GM12864 (cell line): ENCODE measurements at places on chromosomes 6 and 20.
A peak's percentile ranks its signal among the peaks of the same experiment; 100 is the strongest.

DNA sequence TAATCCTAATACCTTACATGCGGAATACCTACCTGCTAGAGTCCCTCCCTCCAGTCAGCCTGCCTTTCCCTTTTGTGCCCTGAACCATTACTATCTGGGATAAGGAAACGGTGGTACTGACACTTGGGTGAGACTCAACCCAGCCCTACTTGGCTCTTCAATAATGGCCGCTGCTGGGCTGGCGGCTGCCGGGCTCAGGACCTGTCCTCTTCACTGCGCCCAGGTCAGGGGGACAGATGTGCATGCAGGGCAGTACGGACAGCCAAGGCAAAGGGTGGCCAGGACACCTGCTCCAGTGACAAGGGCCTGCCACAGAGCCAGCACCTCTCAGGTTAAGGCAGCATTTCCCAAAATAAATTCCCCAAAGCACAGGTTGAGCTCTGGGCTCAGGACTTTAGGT is 29.9 kb downstream of the UBE2V1 start:
- DNase-seq, result no peak

DNA sequence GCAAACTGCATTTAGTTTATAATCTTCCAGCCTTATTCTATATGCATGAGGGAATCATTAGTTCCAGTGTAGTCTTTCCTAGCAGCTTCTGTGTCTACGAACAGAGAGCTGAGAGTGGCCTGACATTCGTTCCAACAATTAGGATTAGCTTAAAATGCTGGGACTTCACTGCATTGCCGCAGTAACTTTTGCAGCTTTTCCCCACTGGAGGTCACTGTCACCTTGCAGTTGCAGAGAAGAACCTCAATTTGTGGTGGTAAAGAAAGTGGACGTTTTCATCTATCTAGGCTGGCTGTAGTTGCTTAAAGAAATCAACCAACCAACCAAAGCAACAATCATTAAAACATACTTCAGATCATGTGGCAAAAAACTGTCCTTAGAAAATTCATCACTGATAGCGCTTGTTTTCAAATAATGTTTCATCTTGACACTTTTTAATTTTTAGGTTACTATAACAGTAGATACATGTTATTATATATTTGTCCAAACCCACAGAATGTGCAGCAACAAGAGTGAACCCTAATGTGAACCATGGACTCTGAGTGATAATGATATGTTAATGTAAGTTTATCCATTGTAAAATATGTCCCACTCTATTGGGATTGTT is 12.2 kb downstream of the MYLK4 start:
- DNase-seq, result no peak

GRCh38 chr6:123526128-123526527 is 110.6 kb downstream of the TRDN start:
- no peak for DNase-seq

- no peak for DNase-seq
Observed at GRCh38 chr6:144586986-144587385, 301.9 kb downstream of the UTRN start.

DNA sequence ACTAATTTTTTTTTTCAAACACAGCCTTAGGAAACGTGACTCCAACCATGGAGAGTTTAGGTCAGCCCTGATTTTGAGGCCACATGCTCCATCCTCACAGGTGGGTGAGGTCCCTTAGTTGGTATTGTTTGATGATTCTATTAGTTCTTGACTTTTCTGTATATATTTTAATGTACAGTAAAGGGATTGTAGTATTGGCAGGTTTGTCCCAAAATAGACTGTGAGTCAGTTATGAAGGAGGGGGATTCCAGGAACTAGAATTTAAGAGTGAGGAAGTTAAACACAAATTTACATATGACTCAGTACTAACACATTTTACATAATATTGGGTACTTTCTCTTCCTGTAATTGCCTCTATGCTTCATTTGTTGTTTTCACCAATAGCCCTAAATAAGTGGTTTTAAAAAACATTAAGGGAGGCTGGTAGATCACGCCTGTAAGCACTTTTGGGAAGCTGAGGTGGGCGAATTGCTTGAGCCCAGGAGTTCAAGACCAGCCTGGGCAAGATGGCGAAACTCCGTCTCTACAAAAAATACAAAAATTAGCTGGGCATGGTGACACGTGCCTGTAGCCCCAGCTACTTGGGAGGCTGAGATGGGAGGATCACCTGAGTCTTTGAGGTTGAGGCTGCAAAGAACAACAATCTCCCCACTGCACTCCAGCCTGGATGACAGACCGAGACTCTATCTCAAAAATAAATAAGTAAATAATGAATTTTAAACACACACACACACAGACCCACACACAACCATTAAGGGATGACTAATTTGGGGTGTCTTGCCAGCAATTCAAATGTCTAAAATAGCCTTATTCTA is 81.8 kb downstream of the SGK1 start:
- peak; percentile 70 for DNase-seq

DNA sequence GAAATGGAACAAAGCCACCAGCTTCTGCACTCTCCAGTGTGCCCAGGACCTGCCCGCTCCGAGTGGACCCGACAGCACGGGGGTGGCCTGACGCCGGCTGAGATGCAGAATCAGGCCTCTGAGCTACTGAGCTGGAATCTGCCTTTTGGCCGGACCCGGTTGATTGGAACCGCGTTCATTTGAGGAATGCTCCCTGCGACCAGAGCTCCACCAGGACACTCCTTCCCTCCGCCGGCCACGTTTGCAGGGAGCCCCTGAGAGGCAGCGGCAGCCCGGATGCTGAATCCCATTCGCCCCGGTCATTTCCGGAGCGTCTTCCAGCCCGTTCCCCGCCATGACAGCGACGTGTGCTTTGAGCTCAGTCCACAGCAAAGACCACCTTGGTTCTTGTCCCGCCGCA is 392.7 kb downstream of the THBS2 start:
- DNase-seq, result no peak

DNA sequence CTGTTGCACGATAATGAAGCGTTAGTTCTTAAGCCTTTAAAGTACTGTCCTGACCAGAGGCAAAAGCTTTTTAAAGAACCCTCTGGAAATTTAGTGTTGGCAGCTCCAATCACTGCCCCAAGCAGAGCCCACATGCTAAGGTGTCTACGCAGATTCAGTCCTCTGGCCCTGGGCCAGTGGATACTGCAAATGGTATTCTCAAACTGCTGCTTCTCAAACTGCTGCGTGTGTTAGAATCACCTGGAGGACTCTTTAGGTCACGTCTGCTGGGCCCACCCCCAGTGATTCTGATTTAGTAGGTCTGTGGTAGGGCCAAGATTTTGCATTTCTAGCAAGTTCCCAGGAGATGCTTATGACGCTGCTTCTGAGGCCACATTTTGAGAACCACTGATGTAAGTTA is 96.0 kb upstream of the CCDC28A start:
- no peak for DNase-seq

GRCh38 chr6:71206089-71206488 is 82.5 kb upstream of the OGFRL1 start:
- no peak for DNase-seq

- DNase-seq, result no peak
Observed at GRCh38 chr6:18016698-18017097, 29.3 kb upstream of the KIF13A start.

DNA sequence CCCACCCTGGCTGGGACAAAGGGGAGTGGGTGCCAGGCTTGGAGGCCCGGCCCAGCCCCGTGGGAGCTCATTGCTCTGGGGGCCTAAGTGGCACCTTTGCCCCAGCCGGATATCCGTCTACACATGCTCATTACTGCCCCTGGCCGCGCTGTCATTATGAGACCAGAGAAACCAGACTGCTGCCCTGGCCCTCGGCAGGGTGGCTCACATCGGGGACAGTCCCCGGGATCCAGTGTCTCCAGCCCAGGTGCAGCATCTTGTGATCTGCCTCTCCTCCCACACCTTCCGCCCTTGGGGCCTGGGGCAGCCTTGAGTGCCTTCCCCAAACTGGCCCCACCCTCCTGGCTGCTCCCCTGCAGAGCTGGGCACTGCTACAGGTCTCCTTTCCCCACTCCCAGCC is 4.9 kb downstream of the SRMS start:
- peak; percentile 57 for DNase-seq

GRCh38 chr6:150078788-150079187 is 9.9 kb upstream of the ULBP3 start:
- DNase-seq, result no peak

DNA sequence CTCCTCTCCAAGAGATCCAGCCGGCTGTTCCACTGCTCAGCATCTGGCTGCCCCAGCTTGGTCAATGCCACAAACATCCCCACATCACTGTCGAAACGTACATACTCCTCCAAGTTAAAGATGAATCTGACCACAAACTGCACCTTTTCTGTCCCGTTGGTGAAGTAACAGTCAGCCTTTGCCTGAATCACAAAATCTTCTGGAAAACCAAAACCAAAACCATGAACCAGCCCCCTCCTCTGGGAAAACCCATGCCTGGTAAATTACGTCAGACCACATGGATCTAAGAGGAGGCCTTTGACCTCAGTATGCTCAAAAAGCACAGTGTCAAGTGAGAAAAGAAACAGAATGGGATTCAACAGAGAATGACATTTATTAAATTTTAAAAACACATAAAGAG is 1.7 kb downstream of the HLA-DOB start:
- DNase-seq, result no peak
